Hepatocyte (in vitro differentiated cells): ENCODE measurements at places on chromosomes 16 and 17. TPM values are rescaled to one million over a fixed set of nuclear protein-coding genes. Genes with fewer than 3 reads are reported as not detected.

DNA sequence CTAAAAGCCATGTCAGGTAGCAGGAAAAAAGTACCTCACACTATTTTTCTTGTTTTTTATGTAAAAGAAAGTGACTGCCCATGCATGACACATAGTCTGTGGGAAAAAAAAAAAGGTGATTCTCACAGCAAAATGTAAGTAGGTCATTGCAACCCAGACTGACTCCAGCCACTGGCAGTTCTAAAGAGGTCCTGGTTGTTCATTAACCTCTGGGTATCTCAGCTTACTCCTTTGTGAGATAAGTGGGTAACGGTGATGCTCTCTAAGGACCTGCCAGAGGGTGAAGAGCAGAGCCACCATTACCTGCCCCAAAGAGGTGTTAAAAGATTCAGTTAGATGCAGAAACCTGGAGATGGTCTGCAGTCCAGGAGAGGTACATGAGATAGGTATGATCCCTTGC lies 531.9 kb downstream of the GRIN2A start:
- H3K4me3 ChIP-seq: no peak overlapping the region
- peaks cover 6% of the 10 kb centered on the region for H3K27me3 ChIP-seq
- no peaks in the 10 kb centered on the region for H3K4me1 ChIP-seq
- peak; percentile 24 for DNase-seq
- no peaks in the 10 kb centered on the region for H3K36me3 ChIP-seq

GRCh38 chr17:78019367-78019975 lies 61.0 kb downstream of the TNRC6C start:
- H3K36me3 ChIP-seq: no peaks in the 10 kb centered on the region
- peak; percentile 32 for DNase-seq
- no peaks in the 10 kb centered on the region for H3K4me1 ChIP-seq

Gene RNF157
- polyA plus RNA-seq: 4.8 and 5.0 TPM in 2 replicates

DNA sequence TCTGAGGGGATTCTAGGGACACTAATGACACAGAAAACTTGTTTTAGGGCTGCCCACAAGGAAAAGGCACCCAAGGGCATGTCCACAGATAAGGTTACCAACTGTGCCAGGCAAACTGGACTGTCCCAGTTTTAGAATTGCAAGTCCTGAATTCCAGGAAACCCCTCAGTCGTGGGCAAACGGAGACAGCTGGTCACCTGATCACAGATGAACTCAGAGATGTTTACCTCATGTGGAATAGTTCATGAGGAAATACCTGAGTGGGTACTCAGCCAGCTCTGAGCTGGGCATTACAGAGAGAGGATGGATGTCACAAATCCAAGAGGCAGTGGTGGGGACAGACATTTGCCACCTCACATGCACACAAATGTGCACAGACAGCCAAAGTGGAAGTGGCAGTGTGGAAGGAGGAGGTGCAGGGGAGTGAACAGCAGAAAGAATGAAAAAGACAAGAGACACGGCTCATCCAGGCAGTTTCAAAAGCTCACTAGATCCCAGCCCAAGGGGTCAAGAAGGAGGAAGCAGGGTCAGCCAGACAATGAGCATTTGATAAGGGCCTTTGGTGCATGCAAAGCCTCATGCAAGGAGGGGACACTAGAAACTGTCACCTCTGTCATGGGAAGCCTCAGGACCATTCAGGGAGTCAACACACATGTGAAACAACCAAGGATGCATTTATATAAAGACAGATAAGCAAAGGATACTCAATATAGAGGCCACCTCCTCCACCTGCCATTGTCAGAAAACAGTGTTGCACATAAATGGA lies 24.8 kb downstream of the TTLL6 start:
- peaks cover 5% of the 10 kb centered on the region for H3K27me3 ChIP-seq
- H3K4me3 ChIP-seq: no peak overlapping the region
- no peaks in the 10 kb centered on the region for H3K36me3 ChIP-seq

- DNase-seq: peak; percentile 76
- no peaks in the 10 kb centered on the region for H3K36me3 ChIP-seq
- H3K27ac ChIP-seq: peak overlapping the region; percentile 72
These were observed 1.7 kb downstream of the ARHGAP27 start for GRCh38 chr17:45430738-45431530.
